ENCODE measurements at places on chromosomes 2 and 18.

- no peak for DNase-seq
Observed at GRCh38 chr18:62458868-62459716, 63.7 kb upstream of the ZCCHC2 start.

DNA sequence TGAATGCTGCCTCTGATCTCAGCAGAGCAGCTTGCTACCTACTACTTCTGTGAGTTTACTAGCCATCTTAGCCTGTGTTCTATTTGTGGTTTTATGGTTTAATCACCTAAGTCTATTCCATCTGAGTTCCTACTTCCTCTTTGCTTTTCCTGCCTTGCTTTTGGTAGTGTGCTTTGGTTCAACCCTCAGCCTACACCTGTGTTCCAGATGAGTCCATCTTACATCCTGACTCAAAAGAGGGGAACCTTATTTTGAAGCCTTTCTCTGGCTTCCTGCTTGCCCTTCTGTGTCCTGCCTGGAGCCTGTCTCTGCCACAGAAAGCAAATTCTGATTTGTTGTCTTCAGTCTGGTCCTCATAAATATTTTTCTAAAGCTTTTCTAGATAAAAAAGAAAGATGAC lies 530.3 kb upstream of the MEX3C start:
- DNase-seq = no peak

DNA sequence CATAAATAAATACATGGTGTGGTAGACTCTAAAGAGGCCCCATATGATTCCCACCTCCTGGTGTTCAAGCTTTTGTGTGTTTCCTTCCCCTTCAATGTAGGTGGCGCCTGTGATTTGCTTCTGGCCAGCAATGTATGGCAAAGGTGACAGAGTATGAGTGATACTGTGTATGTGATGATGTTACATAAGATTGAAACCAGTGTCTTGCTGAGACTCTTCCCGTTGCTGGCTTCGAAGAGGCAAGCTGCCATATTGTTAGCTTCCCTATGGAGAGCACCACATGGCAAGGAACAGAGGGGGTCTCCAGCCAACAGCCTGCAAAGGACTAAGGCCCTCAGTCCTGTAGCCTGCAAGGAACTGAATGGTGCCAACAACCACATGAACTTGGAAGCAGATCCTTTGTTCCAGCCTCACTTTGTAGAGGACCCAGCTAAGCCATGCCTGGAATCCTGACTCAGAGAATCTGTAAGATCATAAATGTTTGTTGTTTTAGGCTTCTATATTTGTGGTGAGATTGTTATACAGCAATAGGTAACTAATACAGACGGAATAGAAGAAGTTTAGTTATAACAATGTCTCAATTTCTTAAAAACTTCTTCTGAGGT lies 1.7 kb upstream of the SMAD4 start:
- peak; percentile 65 for DNase-seq

DNA sequence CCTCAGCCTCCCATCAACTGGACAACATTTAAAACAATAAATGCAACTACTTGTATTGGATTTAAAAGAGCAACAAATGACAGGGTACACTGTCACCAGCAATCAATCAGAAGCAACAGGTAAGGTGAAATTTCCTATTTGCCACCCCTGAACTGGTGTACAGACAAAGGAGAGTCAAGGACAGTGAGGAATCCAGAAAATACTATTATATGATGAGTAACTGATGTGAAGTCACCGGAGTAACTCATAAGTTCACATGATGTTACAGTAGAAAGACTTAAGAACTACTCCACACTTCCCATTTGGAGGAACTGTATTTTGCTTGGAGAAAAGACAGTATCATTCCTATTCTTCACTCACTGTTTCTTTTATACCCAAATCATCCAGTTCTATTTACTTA lies 4.1 kb upstream of the STAT1 start:
- no peak for DNase-seq

DNA sequence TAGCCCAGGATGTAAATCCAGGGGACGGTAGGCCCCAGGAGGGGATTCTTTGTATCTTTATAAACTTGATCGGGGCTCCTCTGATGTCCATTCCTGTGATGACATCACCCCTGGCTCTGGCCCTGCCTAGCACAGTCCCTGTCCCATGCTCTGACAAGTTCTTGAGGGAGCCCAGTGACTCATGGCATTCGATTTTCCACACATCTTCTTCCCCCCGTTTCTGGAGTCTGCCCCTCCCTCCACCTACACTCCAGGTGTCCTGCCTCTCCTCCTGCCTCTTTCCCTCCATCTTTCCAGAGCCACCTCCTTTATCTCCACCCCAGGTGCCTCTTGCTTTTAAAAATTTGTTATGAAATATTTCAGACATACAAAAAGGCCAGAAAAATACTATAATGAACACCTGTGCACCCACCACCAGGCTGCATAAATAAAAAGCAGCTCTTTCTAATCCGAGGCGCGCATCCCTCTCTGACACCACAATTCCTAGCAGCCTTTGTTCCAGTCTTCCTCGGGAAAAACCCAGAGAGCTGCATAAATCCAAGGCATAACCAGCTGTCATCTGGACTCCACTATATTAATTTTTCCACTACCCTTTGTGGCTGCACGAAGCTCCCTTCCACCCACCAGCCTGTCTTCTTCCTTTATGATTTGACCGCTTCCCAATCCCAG lies 207.7 kb downstream of the ZBTB7C start:
- no peak for DNase-seq

GRCh38 chr2:181164699-181165098 lies 184.3 kb downstream of the UBE2E3 start:
- DNase-seq = no peak

GRCh38 chr2:212811921-212812320 lies 273.3 kb upstream of the ERBB4 start:
- DNase-seq = no peak

DNA sequence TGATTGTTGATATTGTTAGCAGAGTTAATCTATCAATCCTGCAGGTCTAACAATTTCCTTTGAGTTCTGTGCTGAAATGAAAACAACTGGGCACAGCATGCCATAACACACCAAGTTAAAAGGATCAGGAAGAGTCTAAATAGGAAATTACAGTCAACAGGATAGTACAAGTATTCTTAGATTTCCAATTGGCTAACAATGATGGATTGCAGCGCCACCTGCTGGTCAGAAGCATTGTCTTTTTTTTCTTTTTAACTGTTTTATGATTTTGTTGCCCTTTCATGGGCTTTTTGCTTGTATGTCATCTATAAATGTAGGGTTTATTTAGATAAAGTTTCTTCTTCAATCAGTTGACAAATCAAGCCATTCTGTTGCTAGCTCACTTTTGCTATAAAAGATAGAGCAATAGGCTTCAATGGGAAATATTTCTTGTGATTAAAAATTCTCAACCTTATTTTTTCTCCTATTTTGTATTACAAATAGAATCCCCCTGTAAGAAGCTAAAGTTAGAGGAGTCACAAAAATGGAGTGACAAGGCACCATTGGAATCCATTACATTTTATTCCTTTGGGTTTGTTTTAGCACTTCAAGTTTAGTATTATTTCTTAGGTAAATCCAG lies 40.8 kb upstream of the RPRM start:
- peak; percentile 59 for DNase-seq
